GM04503 (cell line): ENCODE measurements at places on chromosomes 13 and 19.

DNA sequence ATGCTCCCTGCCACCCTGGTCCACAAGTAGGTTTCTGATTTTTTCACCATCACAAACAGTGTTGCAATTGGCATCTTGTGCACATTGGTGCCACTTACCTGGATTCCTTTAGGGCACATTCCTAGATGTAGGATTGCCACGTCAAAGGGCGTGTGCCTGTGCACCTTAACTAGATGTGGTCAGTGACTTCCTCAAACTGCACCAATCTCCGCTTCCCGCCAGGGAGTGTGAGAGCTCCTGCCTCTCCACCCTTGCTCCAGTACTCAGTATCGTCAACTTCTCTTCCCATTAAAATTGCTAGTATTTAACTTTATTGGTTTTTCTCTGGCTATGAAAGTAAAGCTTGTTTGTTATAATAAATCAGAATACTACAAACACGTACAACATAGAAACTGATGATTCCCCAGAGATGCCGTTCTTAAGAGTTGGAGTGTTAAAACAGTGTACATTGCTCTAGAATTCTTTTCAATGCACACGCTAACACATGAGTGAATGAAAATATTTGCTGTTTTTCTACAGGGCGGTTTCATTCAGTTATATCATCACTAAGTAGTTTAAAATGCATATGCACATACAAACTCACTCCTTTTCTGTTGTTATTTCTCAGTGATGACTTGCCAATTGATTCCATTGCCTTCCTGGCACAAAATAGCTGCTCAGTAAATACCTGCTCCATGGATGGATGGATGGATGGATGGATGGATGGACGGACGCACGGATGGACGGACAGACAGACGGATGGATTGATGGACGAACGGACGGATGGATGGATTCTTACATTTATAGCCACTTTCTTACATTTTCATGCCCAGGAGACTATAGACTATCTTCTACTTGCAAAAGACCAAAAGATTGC lies 23.4 kb downstream of the CCNE1 start:
- no peak for DNase-seq

DNA sequence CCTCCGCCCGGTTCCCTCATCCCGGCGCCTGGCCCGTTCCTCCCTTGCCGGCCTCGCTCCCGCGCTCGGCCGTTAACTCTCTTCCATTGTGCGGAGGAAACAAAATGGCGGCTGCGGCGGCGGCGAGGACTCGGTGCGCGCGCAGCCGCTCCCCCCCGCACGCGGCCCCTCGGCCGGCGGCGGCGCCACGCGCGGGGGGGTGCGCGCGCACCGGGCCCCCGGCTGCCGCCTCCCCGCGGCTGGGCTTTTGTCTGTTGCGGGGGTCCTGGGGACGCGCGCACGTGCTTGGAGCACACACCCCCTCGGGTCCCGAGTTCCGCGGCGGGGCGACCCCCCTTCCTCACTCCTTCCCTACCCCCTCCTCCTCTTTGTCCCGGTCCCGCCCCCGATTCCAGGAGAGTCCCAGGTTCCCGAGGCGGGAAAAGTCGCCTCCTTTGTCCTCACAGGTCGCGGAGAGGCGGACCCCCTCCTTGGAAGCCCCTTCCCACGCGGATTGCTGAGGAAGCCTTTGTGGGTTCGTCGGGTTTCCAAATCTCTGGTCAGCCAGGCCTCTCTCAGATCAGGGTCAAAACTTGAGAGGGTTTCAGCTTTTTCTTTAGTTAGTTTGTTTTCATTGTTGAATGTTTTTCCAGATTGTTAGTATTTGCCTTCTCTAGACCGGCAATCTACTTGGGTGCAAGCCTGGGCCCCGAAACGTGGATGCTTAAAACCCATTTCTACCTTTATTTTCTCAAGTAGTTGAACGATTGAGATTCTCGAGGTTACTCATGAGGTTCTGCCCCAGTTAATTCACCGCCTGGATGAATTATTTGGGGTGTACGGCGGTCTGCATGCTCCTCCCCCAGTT lies 687 bp downstream of the ILF3 start:
- no peak for DNase-seq

- DNase-seq, result no peak
These were observed 157.4 kb upstream of the SOX1 start for GRCh38 chr13:111909501-111909900.

GRCh38 chr13:47858042-47859025 lies 142.7 kb downstream of the SUCLA2 start:
- DNase-seq, result peak; percentile 36

DNA sequence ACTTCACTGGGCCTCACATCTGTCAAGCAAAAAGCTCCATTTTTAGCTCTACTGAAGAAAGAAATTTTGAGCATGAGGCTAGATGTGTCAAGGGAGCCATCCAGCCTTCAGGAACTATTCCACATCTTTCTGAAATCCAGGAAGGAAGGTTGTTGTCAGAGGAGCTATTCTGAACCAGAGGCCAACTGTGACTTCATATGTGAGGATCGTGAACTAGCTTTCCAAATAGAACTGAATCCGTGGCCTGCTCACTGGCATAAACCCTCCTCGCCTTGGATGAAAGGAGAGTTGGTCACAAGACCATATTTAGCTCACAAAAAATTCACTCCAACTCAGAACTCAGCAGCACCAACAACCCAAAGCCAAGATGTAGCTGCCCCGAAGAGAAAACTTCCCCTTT lies 195.8 kb downstream of the FOXO1 start:
- no peak for DNase-seq

DNA sequence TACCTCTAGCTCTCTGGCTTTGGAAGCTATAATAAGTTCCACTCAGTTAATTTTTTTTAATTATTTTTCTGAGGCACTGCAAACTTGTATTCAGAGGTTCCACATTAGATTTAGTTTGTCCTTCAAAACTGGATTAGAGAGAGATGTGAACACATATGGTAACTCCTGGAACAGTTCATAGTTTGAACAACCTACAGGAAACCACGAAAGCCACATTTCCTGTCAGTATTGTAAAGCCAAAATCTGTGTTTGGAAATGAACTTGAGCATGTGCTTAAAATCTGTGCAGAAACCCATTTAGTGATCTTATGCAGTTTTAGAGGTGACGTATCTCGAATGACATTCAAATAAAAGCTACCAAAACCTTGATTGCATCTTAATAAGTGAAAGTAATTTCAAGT lies 1952.0 kb downstream of the OLFM4 start:
- no peak for DNase-seq

DNA sequence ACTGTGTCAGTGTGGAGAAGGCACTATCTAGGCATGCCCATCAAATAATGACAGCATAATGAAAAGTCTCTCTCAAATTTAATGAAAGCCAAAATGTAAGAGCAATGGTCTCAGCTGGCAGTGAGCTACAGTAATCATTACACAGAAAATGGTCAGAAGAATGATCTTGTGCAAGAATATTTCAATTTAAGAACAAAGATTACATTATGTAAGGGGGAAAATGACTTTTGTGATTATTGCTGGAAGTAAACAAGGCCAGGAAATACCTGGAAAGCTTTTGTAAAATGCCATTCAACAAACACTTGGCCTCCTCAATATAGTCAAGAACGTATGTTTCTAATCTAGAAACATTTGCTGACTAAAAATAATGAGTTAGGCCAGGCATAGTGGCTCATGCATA lies 89.1 kb downstream of the CAB39L start:
- no peak for DNase-seq

DNA sequence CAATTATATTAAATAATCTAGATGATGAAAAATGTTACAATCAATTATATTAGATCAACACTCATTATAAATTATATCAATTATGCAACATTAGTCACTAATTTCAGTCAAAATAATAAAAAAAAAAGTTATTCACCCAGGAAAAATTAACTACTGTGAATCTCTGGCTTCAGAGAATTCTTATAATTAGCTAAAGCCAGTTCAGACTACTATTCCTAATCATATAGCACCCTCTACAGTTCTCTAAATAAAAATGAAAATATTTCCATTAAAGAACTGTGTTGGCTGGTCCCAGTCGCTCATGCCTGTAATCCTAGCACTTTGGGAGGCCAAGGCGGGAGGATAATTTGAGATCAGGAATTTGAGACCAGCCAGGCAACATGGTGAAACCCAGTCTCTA lies 33.0 kb downstream of the XPO4 start:
- no peak for DNase-seq

- DNase-seq, result no peak
These were observed 440.9 kb downstream of the KLF5 start for GRCh38 chr13:73499695-73500094.

DNA sequence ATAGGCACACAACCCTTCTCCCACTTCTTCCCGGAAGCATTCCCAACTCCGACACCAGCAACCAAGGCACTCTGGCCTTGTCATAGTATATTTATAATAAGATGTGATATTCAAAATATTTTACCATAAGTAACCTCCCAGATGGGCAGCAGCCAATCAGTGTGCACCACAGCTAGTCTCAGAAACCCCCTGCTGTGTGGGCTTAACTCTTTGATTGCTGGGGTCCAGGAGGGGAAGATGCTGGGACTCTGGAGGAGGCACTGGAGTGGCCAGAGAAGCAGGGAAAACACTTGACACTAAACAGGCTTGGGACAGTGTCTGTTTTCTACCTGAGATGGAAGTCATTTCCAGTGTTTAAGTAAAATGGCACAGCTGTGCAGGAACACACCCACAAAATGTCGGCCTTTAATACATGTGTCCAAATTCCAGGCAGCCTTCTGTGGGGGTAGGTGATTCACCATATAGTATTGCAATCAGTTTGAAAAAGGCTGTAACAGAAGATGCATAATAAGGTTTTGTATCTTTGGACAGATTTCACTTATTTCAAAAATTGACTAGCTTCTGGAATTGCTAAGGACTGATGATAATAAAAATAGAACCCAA lies 100.7 kb downstream of the MBNL2 start:
- DNase-seq, result no peak

- no peak for DNase-seq
These were observed 8.0 kb downstream of the ZSCAN22 start for GRCh38 chr19:58334691-58335249.

DNA sequence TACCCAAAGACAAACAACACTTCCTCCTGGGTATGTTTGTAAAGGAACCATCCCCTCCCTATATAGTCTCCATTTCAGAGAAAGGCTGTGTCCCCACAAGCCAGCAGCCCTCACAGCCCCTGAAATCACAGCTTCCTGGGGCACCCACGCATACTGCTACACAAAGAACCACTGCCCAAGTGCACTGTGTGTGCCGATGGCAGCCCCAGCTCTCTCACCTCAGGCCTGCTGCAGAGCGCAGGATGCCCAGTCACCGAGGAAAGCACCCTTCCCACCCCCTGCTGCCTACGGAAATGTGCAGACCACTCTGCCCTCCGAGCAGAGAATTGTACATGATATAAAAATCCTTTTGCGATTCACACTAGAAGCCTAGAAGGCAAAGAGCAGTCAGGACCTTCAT lies 39.4 kb downstream of the SOHLH2 start:
- DNase-seq, result no peak

DNA sequence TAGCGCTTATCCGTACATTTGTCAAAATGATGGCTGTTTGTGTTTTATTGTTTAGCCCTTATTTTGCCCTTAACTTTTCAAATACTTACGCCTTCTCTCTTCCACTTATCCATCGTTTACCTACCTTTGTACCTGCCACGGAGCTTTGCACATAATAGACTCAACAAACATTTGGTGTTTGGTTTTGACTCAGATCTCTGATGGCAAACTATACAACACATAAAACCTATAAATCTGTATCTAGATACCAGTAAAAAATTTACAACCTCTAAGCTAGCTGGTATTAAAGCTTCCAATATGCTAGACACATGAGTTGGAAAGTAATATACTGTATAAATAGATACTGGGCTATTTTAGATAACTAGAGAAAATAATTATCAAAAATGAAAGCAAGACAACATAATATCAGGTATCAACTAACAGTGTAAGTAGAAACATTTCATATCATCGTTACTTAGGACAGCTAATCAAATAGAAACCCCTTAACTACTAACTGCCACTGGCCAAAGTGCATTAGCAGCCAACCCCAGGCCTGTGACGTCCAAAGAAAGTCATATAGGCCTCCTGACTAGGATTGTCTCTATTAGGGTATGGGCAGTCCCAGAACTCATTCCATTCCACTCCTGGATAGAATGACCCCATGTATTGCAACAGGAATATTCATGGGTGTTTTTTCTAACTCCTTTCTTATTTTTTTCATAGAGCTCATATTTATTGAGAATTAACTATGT lies 53.8 kb downstream of the KCTD12 start:
- no peak for DNase-seq

GRCh38 chr13:23687614-23688013 lies 117.4 kb downstream of the TNFRSF19 start:
- DNase-seq, result no peak

- DNase-seq, result no peak
These were observed 3.3 kb upstream of the PEX11G start for GRCh38 chr19:7492142-7492541.
